Prostate gland (tissue), 2 donors: ENCODE measurements at places on chromosomes 3 and 15. TPM values are rescaled to one million over a fixed set of nuclear protein-coding genes. Genes with fewer than 3 reads are reported as not detected.

Gene NDUFB4
- 83.3 TPM for total RNA-seq

Gene NCKIPSD
- total RNA-seq = 83.3 TPM

Gene ZNF774
- 7.5 TPM for total RNA-seq

Gene ROPN1B
- 27.8 TPM for total RNA-seq

Gene CNTN3
- total RNA-seq = 8.2 TPM

Gene RSRC1
- 50.7 TPM for total RNA-seq

Gene PAK6
- 13.8 TPM for total RNA-seq

Gene CCDC80
- 18.4 TPM for total RNA-seq

Gene CACNA1D
- 45.1 TPM for total RNA-seq

Gene CHRNA7
- 3.7 TPM for total RNA-seq

Gene ISLR2
- total RNA-seq = 1.9 TPM

Gene UBAP1L
- total RNA-seq = 1.9 TPM

Gene GABRB3
- total RNA-seq = 12.4 TPM

Gene PSTPIP1
- 7.0 TPM for total RNA-seq

Gene CELF6
- total RNA-seq = 3.7 TPM

Gene PPCDC
- total RNA-seq = 19.4 TPM

Gene DOCK3
- total RNA-seq = 0.36 TPM

Gene DPPA2
- not detected for total RNA-seq

Gene PEX11A
- 13.5 TPM for total RNA-seq

Gene RBP2
- not detected for total RNA-seq

Gene WDR93
- 0.18 TPM for total RNA-seq

Gene PLA2G4B
- 1.5 TPM for total RNA-seq

Gene PDCD7
- total RNA-seq = 30.8 TPM

Gene COL8A1
- 8.0 TPM for total RNA-seq

Gene ZSCAN2
- total RNA-seq = 13.9 TPM

Gene ASB14
- total RNA-seq = not detected

Gene TRIM59
- 3.2 TPM for total RNA-seq

Gene SLC2A2
- total RNA-seq = not detected

Gene CNTN4
- total RNA-seq = 5.7 TPM

Gene FAM107A
- 80.2 TPM for total RNA-seq

Gene KCNAB1
- total RNA-seq = 9.5 TPM

Gene GPR62
- total RNA-seq = 0.41 TPM

Gene PAQR9
- not detected for total RNA-seq

Gene TFG
- total RNA-seq = 81.5 TPM
